ENCODE measurements at places on chromosomes 3 and 15.

- no peak for DNase-seq
Measured at GRCh38 chr15:101669744-101670143, 17.6 kb upstream of the TM2D3 start.

GRCh38 chr3:194134757-194135515, 1.0 kb upstream of the HES1 start:
- DNase-seq, result peak; percentile 57

- no peak for DNase-seq
Measured at GRCh38 chr3:55658270-55658669, 171.2 kb upstream of the WNT5A start.

DNA sequence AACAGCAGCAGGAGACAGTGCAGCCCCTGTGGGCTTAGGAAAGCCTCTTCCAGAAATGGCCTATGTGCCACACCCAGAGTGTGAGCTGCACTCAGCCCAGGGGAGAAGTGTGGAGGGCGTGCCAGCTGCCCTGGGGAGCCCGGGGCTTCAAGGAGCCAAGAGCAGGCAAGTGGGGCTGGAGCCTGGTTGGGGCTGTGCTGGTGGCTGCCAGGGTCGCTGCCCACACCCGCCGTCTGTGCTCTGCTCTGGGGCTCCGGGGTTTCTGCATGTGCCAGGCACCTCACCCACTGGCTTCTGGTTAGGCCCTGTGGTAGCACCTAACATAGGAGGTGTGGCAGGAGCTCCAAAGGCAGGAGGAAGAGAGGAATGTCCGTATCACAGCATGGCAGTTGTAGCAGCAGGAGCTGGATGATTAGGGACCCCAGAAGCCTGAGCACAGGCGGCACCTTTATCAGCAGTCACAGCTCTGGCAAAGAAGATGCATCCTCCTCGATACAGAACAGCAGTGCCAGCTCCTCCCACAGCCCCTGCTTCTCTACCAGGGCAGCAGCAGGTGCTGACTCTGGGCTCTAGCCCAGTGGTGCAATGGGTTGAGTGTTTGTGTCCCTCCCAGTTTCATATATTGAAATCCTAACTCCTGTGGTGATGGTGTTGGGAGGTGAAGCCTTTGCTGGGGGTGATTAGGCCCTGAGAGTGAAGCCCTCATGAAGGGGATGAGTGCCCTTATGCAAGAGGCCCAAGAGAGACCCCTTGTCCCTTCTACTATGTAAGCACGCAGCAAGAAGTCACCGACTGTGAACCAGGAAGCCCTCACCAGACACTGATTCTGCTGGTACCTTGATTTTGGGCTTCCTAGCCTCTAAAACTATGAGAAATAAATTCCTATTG, 70.0 kb upstream of the KLF13 start:
- no peak for DNase-seq

- no peak for DNase-seq
Measured at GRCh38 chr3:98670020-98670419, 76.6 kb upstream of the CPOX start.

GRCh38 chr3:127566833-127567232, 23.7 kb downstream of the TPRA1 start:
- no peak for DNase-seq

GRCh38 chr3:46504789-46505188, 7.0 kb downstream of the RTP3 start:
- no peak for DNase-seq

GRCh38 chr3:122353215-122353614, 28.2 kb downstream of the CSTA start:
- no peak for DNase-seq

DNA sequence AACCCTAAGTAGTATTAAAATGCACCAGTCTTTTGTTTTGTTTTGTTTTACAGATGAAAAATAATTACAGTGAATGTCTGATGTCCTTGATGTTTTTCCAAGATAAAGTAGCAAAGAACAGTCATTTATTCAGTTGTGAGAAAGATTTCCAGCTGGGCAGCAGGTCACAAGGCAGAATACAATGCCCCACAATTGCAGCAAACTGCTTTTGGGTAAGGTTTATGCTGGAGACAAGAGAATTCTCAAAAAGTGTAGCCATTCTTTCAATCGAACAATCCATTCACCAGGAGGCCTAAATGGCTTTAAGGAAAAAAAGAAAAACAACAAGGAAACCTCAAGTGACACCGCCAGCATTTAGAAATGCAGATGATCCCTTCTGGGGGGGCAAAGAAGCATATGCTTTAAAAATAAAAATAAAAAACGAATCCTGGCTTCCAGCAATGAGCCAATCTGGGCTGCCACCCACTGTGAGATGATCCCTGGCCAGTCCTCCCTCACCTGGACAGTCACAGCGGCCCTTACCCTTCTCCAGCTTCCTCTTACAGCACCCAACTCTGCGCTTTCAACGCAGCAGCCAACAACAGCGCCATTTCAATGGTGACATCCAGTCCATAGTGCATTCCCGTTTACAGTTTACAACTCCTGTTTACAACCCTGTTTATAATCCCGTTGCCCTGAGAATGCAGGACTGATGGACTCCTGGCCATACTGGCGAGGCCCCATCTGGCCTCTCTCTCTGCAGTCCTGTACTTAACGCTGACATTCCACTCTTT, 25.7 kb upstream of the WNT5A start:
- DNase-seq, result no peak

- DNase-seq, result peak; percentile 60
Measured at GRCh38 chr3:49723296-49723627, 489 bp downstream of the GMPPB start.

DNA sequence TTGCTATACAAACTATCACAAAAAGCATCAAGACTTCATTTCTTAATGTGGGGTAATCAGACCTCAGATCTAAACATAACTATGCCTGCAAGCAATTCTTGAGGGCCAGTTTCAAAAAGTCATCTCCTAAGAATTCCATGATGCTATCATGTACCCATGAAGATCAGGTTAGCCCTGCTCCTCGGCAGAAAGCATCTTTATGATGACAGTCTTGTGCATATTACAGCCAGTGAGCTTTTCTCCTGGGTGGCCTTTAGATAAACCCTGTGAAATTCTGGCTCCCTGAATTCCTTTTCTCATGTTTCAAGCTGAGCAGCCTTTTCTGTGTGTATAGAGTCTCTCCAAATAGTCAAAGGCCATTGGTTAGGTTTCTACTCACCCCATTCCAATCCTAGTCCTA, 201.9 kb upstream of the MCTP2 start:
- DNase-seq, result no peak

GRCh38 chr15:60656481-60656880, 177.5 kb upstream of the ICE2 start:
- DNase-seq, result no peak

- DNase-seq, result no peak
Measured at GRCh38 chr15:98286831-98287230, 326.3 kb downstream of the ARRDC4 start.

DNA sequence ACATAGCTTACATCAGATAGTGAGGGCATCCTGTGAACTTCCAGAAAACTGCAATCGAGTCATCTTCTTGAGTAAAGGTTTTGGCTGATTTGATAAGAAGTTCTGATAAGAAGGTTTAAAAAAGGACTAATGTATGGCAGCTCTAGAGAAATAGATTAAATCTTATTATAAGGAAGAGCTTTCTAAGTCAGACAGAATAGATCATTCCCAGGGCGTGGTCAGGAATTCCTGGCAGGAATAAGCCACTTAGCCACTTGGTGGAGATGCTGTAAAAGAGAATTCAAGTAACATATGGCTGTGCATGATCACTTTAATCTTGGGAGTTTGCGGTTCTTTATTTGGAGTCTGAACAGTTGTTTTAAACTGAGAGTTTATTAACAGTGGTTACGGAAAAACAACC, 17.4 kb downstream of the PGBD4 start:
- DNase-seq, result no peak

DNA sequence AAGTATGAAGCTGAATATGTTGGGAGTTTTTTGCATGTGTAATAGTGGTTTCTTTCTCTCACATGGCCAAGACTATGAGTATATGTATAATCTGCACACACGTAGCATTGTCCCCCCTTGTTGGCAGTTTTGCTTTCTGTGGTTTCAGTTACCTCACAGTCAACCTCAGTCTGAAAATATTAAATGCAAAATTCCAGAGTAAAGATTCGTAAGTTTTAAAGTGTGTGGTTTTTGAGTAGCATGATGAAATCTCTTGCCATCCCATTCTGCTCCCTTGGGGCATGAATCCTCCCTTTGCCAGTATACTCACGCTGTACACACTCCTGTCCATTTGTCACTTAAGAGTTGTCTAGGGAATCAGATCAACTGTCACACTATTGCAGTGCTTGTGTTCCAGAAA, 742.0 kb upstream of the CCDC54 start:
- no peak for DNase-seq

GRCh38 chr15:65374334-65374733, 3.5 kb downstream of the IGDCC3 start:
- no peak for DNase-seq

- DNase-seq, result no peak
Measured at GRCh38 chr3:204102-204501, 7.5 kb downstream of the CHL1 start.

GRCh38 chr15:88622605-88622975, 1.4 kb downstream of the AEN start:
- no peak for DNase-seq

GRCh38 chr3:145864336-145864735, 296.6 kb downstream of the PLOD2 start:
- no peak for DNase-seq

GRCh38 chr3:65497236-65497635, 541.5 kb downstream of the MAGI1 start:
- DNase-seq, result no peak

DNA sequence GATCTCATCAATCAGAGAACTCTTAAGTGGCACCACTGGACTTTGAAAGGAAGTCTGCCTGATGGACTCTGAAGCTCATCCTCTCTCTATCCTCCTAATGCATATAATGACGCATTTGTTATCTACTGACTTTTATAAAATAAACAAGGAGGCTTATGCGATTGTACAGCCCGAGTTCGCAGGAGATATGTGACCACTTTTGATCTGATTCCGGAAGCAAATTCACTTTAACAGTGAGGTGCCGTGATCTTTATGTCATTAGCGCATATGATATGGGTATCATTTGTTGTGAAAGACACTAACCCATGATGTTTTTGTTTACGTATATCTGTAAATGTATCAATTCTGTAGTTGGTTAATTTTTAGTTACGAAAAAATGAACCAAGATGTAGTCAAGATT, 427 bp upstream of the RNF111 start:
- DNase-seq, result no peak

- DNase-seq, result no peak
Measured at GRCh38 chr3:25086721-25087120, 341.3 kb upstream of the RARB start.

- no peak for DNase-seq
Measured at GRCh38 chr3:113304856-113305540, 93.6 kb downstream of the BOC start.

GRCh38 chr15:80090879-80091503, 31.5 kb downstream of the ZFAND6 start:
- no peak for DNase-seq

DNA sequence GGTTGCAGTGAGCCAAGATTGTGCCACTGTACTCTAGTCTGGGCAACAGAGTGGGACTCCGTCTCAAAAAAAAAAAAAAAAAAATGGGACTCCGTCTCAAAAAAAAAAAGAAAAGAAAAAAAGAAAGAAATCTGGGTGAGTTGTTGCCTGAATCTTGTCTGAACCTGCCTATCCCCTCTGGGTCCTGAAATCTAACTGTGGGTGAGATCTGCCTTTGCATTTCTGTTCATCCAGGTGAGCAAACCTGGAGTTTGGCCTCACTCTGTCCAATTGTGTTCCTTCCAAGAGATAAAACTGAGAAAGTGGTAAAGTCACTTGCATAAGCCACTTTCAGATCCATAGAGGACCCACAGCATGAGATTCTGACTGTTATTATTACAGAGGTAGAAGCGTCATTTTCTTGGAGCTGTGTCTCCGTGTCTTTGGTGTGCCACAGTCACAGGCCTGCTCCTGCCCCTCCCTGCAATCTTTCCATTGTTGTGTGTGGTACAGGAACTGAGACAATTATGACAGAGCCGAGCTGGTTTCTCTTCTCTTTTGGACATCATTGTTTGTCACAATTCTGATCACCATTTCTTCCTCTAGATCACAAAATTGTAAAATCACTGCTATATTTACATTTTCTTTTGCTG, 235.9 kb downstream of the LPP start:
- DNase-seq, result no peak

DNA sequence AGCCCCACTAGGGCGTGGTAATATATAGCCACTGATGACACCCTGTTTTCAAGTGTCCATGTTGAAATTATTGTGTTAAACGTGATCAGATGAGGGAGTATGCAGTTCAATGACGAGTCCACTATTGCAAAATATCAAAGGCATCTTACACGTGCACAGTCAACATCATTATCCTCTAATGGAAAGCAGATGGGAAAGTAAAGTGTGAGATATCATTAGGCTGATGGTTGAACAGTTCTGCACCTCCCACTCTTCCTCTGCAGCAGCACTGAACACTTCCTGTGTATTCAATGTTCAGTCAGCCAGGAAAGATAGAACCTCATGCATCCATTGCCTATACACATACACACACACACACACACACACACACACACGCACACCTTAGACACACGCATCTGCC, 431.8 kb upstream of the CCDC54 start:
- DNase-seq, result no peak

GRCh38 chr3:176514297-176514696, 683.0 kb downstream of the TBL1XR1 start:
- no peak for DNase-seq

DNA sequence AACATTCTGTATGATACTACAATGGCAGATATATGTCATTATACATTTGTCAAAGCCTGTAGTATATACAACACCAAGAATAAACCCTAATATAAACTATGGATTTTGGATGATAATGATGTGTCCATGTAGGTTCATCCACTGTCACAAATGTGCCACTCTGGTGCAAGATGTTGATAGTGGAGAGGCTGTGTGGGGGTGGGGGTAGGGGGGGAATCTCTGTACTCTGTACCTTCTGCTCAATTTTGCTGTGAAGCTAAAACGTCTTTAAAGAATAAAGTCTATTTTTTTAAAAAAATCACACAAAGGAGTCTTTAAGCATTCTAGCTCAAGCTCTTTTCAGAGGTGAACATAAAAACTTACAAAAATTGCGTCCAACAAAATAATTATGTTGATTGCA, 88.2 kb upstream of the ABI3BP start:
- DNase-seq, result no peak

DNA sequence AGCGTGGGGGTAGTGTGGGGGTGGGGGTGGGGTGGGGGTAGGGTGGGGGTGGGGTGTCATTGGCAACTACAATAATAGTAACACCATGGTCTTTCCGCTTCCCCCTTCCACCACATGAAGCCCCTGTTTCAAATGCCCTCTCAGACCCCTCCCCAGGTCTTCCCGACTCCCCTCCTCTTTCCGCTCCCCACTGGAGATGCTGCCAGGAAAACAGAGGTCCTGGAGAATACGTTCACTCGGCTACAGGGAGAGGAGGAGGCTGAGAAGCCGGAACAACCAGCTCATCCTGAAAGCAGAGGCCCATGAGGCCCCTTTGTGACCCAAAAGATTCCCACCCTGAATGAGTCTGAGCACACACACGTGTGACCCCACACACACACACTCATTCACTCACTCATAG, 75.4 kb downstream of the CPN2 start:
- DNase-seq, result no peak
